ENCODE measurements at places on chromosomes 12 and 14.

DNA sequence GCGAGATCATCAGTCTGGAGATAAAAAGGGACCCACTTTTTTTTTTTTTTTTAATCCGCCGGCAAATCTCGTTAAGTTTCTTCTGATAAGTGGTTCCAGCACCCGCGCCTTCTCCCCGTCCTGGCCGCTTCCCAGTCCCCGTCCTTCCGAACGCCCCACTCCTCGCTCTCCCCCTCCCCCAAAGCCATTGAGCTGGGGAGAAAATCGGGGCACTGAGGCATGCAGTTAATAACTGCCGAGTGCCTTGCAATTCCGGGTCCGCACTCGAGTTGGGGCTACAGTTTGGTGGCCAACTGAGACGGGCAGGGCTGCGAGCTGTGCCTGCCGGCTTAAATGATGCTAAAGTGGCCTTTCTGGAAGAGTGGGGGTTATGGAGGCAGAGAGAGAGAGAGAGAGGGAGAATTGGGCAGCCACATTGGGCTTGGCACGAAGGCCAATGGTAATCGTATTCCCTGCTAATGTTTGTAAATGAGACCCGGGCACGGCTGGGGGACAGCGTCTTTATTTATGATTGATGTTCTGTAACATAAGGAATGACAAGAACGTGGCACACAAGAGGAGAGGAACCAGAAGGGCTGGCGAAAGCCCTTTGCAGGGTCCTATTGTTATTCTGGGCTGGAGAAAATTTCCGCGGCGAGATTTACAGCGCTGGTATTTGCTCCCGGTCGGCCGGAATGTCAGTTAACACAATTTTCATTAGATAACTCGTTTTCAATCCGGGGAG lies 115.4 kb upstream of the MYL2 start:
- no peak overlapping the region for H3K27ac ChIP-seq
- peaks cover 29% of the 10 kb centered on the region for H3K4me1 ChIP-seq
- no peak for DNase-seq
- H3K27me3 ChIP-seq = peaks cover 61% of the 10 kb centered on the region
- peak overlapping the region; percentile 16 for H3K4me3 ChIP-seq

GRCh38 chr12:124125203-124125871 lies 152.3 kb downstream of the ZNF664 start:
- no peaks in the 10 kb centered on the region for H3K36me3 ChIP-seq
- H3K4me1 ChIP-seq = no peaks in the 10 kb centered on the region
- no peak for DNase-seq
- no peak overlapping the region for H3K27ac ChIP-seq

DNA sequence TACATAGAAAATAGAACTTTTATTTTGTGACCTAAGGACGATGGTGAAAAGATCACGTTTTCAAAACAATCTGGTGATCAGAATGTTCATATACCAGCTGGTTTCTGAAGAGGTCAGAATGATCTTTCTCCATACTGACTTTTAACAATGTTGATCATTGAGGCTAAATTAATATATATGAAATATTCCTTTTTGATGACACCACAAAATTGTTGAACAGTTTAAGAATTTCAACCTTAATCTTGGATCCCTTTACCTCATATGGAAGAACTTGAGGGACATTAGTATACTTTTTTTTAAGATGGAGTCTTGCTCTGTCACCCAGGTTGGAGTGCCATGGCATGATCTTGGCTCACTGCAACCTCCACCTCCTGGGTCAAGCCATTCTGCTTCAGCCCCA lies 2.8 kb upstream of the REP15 start:
- no peak overlapping the region for H3K4me3 ChIP-seq
- H3K27me3 ChIP-seq = no peaks in the 10 kb centered on the region
- H3K27ac ChIP-seq = no peak overlapping the region
- H3K36me3 ChIP-seq = no peaks in the 10 kb centered on the region
- no peak for DNase-seq
- H3K4me1 ChIP-seq = no peaks in the 10 kb centered on the region

- no peaks in the 10 kb centered on the region for H3K36me3 ChIP-seq
- DNase-seq = no peak
- H3K27ac ChIP-seq = no peak overlapping the region
- H3K27me3 ChIP-seq = no peaks in the 10 kb centered on the region
- H3K4me1 ChIP-seq = peaks cover 12% of the 10 kb centered on the region
Observed at GRCh38 chr12:11686120-11686519, 36.6 kb downstream of the ETV6 start.

DNA sequence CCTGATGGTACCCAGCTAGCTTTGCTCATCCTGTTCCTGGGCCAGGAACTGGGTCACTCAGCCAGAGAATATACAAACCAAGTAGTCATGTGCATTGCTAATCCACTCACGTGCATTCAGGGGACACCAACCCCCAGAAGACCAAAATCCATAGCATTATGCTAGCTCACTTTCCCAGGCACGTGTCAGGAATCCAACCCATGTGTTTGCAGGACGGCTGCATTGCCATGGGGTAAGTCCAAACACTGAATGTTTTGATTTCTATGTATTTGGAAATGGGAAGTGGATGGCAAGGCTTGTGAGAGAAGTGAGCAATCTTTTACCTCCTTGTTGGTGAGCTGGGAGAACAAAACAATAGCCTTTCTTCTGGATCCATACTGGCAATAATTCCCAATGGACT lies 87.1 kb upstream of the FOXN3 start:
- H3K4me3 ChIP-seq = no peak overlapping the region
- DNase-seq = no peak
- peaks cover 20% of the 10 kb centered on the region for H3K36me3 ChIP-seq
- H3K27ac ChIP-seq = no peak overlapping the region

GRCh38 chr14:90604356-90604755 lies 207.5 kb downstream of the CALM1 start:
- no peaks in the 10 kb centered on the region for H3K4me1 ChIP-seq
- no peak overlapping the region for H3K27ac ChIP-seq
- H3K36me3 ChIP-seq = no peaks in the 10 kb centered on the region
- no peaks in the 10 kb centered on the region for H3K27me3 ChIP-seq

- H3K27ac ChIP-seq = no peak overlapping the region
- H3K27me3 ChIP-seq = no peaks in the 10 kb centered on the region
- H3K4me1 ChIP-seq = peaks cover 12% of the 10 kb centered on the region
- no peak overlapping the region for H3K4me3 ChIP-seq
- no peaks in the 10 kb centered on the region for H3K36me3 ChIP-seq
Observed at GRCh38 chr14:54709444-54709843, 142.5 kb downstream of the SAMD4A start.

DNA sequence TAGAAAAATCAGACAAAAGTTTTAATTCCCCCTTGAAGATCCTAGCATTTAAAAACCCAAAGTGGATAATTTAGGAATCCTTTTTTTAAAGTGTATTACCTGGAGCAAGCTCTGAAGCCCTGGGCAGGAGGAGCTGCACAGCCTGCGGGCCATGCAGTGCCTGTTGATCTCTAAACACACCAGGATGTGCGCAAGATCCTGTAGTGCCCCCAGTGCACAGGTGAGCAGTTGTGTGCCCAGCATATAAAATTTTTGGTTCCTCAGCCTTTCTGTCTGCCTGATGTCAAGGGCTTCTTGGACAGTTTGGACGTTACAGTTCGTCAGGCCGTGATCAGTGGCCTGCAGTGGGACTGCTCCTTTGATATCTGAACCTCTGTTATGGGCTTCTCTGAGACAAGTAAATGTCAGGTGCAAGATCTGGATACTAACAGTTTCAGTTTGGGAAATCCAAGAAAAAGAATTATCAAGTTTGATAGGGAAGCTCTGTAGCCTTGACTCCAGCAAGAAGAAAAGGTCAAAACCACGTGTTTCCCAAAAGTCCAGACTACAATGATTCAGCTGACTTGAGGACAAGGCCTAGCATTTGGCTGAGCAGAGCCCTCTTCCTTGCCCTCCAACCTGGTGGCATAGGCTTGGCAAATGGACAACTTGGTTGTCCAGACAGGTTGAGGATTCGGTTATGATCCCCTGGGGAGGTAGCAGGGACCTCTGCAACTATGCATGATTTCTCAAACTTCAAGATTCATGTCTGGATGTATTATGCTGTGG lies 1.0 kb downstream of the ATXN7L3B start:
- DNase-seq = peak; percentile 67
- H3K36me3 ChIP-seq = peaks cover 32% of the 10 kb centered on the region
- H3K27me3 ChIP-seq = no peaks in the 10 kb centered on the region
- peaks cover 36% of the 10 kb centered on the region for H3K4me1 ChIP-seq
- peak overlapping the region; percentile 91 for H3K27ac ChIP-seq

GRCh38 chr14:61631045-61631687 lies 64.1 kb upstream of the HIF1A start:
- no peak overlapping the region for H3K4me3 ChIP-seq
- no peaks in the 10 kb centered on the region for H3K27me3 ChIP-seq
- H3K4me1 ChIP-seq = no peaks in the 10 kb centered on the region
- H3K27ac ChIP-seq = no peak overlapping the region

DNA sequence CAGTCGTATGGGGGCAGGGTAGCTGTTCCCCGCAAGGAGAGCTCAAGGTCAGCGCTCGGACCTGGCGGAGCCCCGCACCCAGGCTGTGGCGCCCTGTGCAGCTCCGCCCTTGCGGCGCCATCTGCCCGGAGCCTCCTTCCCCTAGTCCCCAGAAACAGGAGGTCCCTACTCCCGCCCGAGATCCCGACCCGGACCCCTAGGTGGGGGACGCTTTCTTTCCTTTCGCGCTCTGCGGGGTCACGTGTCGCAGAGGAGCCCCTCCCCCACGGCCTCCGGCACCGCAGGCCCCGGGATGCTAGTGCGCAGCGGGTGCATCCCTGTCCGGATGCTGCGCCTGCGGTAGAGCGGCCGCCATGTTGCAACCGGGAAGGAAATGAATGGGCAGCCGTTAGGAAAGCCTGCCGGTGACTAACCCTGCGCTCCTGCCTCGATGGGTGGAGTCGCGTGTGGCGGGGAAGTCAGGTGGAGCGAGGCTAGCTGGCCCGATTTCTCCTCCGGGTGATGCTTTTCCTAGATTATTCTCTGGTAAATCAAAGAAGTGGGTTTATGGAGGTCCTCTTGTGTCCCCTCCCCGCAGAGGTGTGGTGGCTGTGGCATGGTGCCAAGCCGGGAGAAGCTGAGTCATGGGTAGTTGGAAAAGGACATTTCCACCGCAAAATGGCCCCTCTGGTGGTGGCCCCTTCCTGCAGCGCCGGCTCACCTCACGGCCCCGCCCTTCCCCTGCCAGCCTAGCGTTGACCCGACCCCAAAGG lies 804 bp downstream of the GAPDH start:
- H3K4me1 ChIP-seq = peaks cover 74% of the 10 kb centered on the region
- H3K4me3 ChIP-seq = peak overlapping the region; percentile 88

DNA sequence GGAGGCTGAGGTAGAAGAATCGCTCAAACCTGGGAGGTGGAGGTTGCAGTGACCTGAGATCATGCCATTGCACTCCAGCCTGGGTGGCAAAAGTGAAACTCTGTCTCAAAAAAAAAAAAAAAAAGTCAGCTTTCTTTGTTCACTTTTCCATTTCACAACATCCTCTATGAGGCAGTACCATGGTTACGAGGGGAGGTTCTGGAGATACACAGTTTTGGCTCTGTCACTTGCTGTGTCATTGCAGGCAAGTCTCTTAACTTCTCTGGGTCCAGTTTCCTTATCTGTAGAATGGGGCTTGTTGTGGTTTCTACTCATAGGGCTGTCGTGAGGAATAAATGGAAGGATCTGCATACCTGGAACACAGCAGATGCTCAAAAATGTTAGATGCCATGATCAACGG lies 75.6 kb upstream of the SLC24A4 start:
- DNase-seq = no peak
- H3K36me3 ChIP-seq = no peaks in the 10 kb centered on the region
- H3K27me3 ChIP-seq = no peaks in the 10 kb centered on the region
- H3K27ac ChIP-seq = no peak overlapping the region

DNA sequence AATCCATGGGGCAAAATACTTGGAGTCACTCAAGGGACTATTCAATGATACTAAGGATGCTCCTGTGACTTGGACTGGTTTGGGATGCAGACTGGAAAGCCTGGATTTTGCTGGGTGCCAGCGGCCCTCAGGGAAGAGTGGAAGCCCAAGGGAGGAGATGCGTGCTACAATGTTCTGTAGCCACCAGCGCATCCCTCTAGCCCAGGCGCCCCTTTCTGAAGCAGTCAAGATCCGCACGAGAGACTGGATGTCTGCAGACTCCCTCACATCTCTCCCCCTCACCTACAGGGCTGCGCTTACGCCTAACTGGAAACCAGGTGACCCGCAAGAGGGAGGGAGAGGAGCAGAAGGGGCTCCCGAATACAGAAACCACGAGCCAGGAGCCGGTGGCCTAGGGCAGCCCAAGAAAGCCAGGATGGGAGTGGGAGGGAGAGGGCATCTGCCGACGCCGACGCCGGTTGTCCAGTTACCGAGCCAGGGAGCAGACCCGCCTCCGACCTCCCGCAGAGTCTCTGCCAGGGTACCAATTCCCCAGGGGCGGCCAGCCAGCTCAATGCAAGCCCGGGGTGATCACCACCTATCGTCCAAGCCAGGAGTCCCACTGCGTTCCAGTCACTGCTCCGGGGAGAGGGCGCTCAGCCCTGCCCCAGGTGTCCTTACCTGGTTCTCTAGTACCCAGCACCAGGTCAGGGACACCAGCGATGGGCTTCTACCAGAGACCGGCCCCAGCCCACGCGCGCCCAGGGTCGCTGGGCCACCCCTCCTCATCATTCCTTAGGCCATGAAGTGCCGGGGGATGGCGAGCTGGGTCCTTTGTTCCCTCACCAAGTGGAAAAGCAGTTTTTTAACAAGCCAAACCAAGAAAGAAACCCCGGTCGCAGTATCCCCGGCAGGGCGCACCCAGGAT lies 1.2 kb downstream of the NTN4 start:
- DNase-seq = no peak
- H3K4me3 ChIP-seq = peak overlapping the region; percentile 52
- no peaks in the 10 kb centered on the region for H3K36me3 ChIP-seq
- peaks cover 21% of the 10 kb centered on the region for H3K4me1 ChIP-seq
- H3K27me3 ChIP-seq = peaks cover 30% of the 10 kb centered on the region

DNA sequence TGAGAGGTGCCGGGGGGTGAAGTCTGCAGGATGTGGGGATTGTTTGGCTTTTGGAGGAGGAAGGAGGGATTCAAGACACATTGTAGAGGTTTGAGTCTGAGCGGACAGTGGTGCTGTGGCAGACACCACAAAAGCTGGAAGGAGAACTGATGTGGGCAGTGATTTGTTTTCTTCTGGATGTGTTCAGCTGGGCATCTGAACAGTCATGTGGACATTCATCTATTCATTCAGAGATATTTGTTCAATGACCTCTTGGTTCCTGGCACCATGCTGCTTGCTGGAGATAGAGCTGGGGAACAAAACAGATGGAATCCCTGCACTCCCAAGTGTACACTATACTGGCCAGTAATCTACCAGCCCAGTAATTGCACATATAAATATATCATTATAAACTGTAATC lies 64.0 kb downstream of the PTPN11 start:
- H3K27me3 ChIP-seq = no peaks in the 10 kb centered on the region
- no peak for DNase-seq
- H3K4me1 ChIP-seq = no peaks in the 10 kb centered on the region
- H3K4me3 ChIP-seq = no peak overlapping the region

- DNase-seq = no peak
- H3K27ac ChIP-seq = no peak overlapping the region
- no peak overlapping the region for H3K4me3 ChIP-seq
- no peaks in the 10 kb centered on the region for H3K4me1 ChIP-seq
- no peaks in the 10 kb centered on the region for H3K27me3 ChIP-seq
- H3K36me3 ChIP-seq = no peaks in the 10 kb centered on the region
Observed at GRCh38 chr12:28794211-28794610, 354.9 kb upstream of the FAR2 start.

- H3K36me3 ChIP-seq = no peaks in the 10 kb centered on the region
- H3K27me3 ChIP-seq = no peaks in the 10 kb centered on the region
- H3K4me1 ChIP-seq = peaks cover 3% of the 10 kb centered on the region
- H3K4me3 ChIP-seq = no peak overlapping the region
Observed at GRCh38 chr14:95193081-95193480, 35.8 kb upstream of the DICER1 start.

- H3K4me3 ChIP-seq = no peak overlapping the region
- H3K4me1 ChIP-seq = no peaks in the 10 kb centered on the region
- H3K36me3 ChIP-seq = no peaks in the 10 kb centered on the region
- no peaks in the 10 kb centered on the region for H3K27me3 ChIP-seq
- no peak for DNase-seq
Observed at GRCh38 chr14:87255058-87255457, 737.9 kb downstream of the GALC start.
